ENCODE measurements at places on chromosomes 4 and X.

- no peak for DNase-seq
These were observed 90.0 kb downstream of the SORBS2 start for GRCh38 chr4:185722029-185722316.

GRCh38 chrX:118928151-118928550, 46.3 kb upstream of the LONRF3 start:
- no peak for DNase-seq

DNA sequence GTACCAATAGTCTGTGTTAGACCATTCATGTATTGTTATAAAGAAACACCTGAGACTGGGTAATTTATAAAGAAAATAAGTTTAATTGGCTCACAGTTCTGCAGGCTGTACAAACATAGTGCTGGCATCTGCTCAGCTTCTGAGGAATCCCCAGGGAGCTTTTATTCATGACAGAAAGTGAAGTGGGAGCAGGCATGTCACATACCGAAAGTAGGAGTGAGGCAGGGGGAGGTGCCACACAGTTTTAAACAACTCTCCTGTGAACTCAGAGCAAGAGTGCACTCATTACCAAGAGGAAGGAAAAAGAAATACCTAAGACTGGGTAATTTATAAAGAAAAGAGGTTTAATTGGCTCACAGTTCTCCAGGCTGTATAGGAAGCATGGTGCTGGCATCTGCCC, 591.2 kb downstream of the PPP4R3C start:
- DNase-seq: no peak

DNA sequence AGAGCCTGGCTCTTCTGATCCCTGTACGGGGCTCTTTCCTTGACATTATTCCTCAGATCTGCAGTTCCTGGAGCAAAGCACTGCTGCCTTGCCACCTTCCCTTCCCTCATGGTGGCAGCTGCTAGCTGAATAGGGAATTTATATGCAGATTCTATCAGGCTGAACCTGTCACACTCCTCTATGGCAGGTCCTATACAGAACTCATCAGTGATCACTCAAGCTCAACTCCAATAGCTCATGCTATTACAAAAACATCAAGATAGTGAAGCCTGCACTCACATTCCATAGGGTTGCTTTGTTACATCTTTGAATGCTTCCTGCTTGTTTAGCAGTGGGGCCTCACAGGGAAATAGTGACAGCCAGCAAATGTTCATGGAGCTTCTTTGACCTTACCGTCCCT, 71.7 kb downstream of the SLC2A9 start:
- DNase-seq: no peak

DNA sequence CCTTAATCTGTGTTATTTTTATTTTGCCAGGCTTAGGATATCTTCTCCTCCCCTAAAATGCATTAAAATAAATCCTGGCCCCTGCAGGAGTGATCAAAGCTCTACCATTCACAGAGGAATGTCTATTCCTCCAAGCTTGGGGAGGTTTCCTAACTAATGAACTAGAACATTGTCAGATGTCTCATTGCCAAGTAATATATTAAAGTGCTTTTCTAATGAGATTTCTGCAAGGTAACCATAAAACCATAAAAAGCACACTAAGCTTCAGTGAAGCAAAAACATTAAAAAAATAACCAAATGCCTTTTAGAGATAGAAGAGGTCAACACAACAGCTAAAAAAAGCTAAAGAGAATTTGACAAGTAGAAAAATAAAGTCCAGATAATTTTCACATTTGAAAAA, 34.8 kb downstream of the IGFBP7 start:
- no peak for DNase-seq

- DNase-seq: no peak
These were observed 28.5 kb upstream of the TEX13C start for GRCh38 chrX:125291124-125291523.

GRCh38 chr4:38078590-38079421, 118.6 kb downstream of the PTTG2 start:
- no peak for DNase-seq

DNA sequence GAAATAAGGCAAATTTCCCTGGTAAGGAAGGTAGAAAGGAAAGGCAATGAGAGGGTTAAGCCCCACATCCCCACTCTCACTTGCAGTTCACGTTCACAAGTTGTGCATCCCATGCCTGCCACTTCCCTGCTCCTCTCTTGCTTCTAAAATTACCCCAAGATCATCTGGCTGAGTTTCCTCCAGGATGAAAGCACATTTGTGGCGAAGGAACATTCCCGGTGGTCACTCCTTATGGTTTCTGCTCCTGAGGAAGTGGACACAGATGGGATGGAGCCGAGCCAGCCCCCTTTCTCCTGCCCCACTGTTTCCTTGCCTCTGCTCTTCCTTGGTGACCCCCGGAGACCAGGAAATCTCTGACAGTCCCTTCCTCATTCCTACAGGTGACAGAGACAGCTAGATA, 37.5 kb downstream of the SPINK2 start:
- DNase-seq: no peak

DNA sequence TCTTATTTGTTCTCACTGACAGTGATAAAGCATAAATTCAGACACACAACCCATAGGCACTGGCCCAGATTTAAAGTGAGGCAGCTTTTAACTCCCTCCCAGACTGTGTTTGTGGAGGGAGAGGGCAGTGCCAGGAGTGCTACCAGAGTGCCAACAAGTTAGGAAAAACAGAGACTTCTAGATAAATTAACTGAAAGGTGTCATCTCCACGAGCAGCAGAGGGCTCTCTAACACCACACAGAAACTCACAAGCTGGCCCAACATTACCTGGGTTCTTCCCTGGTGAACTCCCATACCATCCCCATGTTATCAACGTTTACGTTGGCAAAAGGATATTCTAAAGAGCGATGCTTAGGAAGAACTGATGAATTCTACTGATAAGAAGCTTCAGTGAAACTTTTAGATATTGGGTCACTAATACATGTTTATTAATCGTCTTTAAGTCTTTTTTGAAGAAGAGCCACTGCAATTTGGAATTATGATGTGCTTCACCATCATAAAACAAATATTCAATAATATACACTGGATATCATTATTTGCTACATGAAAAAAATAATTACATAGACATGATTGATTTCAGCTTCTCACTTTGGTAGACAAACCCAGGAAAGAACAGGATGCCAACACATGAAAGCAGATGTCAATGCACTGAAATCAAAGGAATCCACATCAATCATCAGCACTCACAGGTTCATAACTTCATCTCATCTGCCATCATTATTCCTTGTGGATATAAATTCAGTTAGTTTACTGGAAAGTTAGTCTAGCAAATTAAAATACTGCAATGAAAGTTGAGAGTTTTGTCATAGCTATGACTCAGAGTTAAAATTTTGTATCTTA, 121.2 kb upstream of the NAP1L5 start:
- DNase-seq: peak; percentile 50

GRCh38 chr4:165784672-165785071, 88.4 kb upstream of the TLL1 start:
- no peak for DNase-seq

GRCh38 chr4:15238720-15239119, 189.1 kb upstream of the C1QTNF7 start:
- DNase-seq: no peak

DNA sequence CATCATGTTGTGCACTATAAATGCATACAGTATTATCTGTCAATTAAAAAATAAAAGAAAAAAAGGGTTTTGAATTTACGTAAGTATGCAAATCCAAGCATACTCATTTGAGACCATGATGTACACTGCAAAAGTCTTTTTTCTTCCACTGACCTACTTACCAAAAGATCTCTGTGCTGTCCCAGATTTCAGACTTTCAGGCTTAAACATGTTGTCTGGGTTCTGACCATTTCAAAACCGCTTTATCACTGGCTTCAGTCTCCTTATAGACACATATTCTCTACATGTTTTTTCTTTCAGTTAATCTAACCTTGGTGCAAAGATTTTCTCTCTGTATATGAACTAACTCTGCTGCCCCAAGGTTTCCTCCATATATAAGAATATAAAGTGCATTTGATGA, 58.6 kb upstream of the CXCL8 start:
- DNase-seq: no peak

GRCh38 chr4:7505116-7505900, 70.6 kb upstream of the PSAPL1 start:
- no peak for DNase-seq

- DNase-seq: no peak
These were observed 97.8 kb upstream of the ANK2 start for GRCh38 chr4:112951362-112952312.

- peak; percentile 46 for DNase-seq
These were observed 94.1 kb upstream of the GPR50 start for GRCh38 chrX:151082077-151082948.

- DNase-seq: no peak
These were observed 10.6 kb downstream of the CENPVL3 start for GRCh38 chrX:51608126-51608525.

- DNase-seq: no peak
These were observed 652.8 kb upstream of the FAM241A start for GRCh38 chr4:111492496-111492895.

- DNase-seq: no peak
These were observed 908 bp downstream of the PCDH10 start for GRCh38 chr4:133149932-133150471.

DNA sequence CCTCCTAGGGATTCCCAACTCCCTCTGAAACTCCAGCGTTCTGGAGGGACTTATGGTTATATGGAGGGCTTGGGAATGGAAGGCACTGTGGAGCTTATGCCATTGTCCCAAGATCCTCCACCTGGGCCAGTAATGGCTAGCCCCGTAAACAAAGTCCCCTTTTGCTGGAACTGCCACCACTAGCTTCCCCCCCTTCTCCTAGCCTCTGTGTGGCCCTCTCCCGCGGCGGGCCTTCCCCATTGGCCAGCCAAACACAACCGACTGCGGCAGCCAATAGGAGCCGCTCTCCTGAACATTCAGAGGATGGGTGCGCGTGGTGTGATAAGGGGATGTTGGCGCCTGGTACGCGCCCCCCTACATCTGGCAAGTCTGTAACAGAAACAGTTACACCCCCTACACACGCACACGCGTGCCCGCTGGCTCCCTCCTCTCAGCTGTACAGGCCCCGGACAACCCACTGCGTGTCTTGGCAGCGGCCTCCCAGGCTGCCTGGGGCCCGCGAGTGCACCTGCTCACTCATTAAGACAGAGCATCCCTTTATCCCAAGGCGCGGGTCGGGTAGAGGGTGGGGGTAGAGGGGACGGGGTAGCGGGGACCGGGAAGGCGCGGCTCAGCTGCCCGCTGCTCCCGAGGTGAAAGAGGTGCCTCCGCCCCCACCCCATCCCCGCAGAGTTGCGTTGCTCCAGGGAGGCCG, 863 bp upstream of the RAB33A start:
- peak; percentile 67 for DNase-seq

DNA sequence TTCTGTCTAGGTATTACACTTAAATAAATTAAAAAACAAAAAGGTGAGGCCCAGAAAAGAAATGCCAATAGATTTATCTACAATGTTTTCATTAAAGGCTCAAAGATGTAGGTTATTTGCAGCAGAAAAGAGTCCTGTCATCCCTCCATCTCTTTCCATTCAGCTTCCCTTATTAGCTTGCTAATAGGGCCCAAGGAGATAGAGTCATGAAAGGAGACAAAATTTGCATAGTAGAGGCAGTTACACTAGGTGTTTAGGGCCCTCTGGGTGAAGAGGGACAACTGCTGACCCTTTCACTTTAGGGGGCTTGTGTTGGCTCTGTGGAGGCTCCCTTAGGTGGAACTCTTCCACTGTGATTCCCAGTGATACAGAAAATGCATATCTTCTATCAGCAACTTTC, 58.4 kb upstream of the TACR3 start:
- DNase-seq: no peak

DNA sequence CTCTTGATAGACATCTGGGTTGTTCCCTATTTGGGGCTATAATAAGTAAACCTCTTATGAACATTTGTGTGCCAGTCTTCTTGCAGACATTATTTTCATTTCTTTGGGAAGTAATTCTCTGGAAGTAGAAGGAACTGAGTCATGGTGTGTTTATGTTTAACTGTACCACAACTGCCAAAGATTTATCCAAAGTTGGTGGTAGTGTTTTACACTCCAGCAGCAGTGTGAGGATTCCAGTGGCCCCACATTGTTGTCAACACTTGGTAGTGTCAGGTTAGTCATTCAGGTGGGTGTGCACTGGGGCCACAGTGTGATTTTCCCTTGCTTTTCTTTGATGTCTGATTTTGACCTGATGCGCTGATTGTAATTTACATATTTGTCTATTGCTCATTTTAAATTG, 5.0 kb upstream of the UVSSA start:
- no peak for DNase-seq

GRCh38 chr4:3677748-3678070, 88.5 kb upstream of the ADRA2C start:
- no peak for DNase-seq

- no peak for DNase-seq
These were observed 523.1 kb downstream of the IQCM start for GRCh38 chr4:149292425-149293007.

- no peak for DNase-seq
These were observed 189.6 kb downstream of the BCOR start for GRCh38 chrX:39907964-39908661.

- DNase-seq: no peak
These were observed 284.2 kb downstream of the USP46 start for GRCh38 chr4:52374877-52375276.

DNA sequence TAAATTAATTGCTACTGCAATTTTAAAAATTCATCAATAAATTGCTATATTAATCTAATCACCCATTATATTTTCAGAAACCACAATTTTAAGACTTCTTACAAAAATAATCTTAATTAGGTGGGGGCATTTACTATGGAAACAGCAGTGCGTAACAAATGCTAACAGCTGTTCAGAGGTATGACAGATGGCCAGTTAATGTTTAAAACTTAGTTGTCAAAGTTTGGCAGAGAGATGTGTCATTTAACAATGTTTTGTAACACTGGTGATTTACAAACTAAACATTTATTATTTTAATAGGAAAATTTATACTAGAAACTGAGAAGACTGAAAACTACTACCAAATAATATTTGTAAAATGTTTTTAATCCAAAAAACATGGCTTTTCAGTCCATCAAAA, 85.2 kb upstream of the GPR34 start:
- DNase-seq: no peak

DNA sequence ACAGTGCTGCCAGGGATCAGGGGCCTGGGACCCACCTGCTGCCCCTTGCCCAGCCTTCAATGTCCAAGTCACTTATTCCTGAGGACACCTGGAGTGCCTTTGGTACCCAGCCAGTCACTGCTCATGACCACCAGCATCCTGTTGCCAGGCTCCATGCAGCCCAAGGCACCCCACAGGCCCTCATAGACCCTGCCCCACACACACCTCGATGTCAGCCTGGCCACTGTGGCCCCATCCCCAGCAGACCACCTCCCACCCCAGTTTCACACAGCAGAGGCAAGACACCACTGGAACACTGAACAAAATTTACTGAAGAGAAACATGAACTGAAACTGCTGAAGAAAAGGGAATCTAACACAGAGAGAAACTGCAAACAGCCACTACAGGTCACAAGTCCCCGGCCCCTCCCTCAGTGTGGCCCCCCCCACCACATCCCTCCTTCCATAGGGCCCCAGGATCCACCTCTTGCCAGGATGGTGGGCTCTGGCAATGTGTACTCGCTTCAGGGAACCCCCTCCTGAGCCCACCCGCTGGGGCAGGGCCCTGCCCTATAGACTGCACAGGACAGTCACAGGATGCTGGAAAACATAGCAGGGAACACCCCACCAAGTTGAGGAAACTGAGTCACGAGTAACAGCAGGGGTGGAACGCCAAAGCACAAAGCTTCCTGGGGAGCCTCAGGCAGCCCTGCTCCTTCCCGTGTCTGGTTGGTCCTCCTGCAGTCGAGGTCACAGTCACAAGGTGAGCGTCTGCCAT, 5.2 kb downstream of the PNMA5 start:
- no peak for DNase-seq
